MCF 10A (cell line): ENCODE measurements at places on chromosomes 16 and 17. TPM values are rescaled to one million over a fixed set of nuclear protein-coding genes. Genes with fewer than 3 reads are reported as not detected.

Gene SERPINF2
- total RNA-seq: 0.56 and 0.66 TPM in 2 replicates

DNA sequence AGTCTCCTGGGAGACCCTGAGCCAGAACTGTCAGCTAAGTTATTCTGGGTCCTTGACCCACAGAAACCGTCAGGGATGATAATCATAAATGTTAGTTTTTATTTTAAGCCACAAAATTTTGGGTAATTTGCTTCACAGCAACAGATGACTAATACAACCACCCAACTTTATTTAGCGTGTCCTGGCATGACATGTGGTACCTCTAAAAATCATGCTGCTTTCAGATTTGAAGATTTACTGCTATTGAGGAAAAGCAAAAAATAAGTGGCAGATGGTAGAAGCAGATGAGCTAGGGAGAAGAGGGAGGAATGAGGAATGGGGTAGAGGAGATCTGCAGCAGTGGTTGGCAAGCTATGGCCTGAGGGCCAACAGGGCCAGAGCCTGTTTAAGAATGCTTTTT lies 90.4 kb downstream of the TMEM100 start:
- no peaks in the 10 kb centered on the region for H3K27me3 ChIP-seq
- H3K4me3 ChIP-seq: no peak overlapping the region
- DNase-seq: no peak
- no peak overlapping the region for H3K27ac ChIP-seq
- peaks cover 28% of the 10 kb centered on the region for H3K4me1 ChIP-seq

Gene RNU2-1
- total RNA-seq: 4,245 and 4,277 TPM in 2 replicates

GRCh38 chr17:13587487-13588338 lies 14.0 kb downstream of the HS3ST3A1 start:
- no peak overlapping the region for H3K27ac ChIP-seq
- no peak for DNase-seq
- no peak overlapping the region for H3K4me3 ChIP-seq

Gene PPM1D
- 14.3 and 16.1 TPM in 2 replicates for total RNA-seq

GRCh38 chr16:89139907-89140361 lies 31.6 kb upstream of the CDH15 start:
- no peak overlapping the region for H3K4me3 ChIP-seq
- H3K4me1 ChIP-seq: no peaks in the 10 kb centered on the region
- no peak for DNase-seq
- no peaks in the 10 kb centered on the region for H3K27me3 ChIP-seq
